ENCODE measurements at places on chromosomes 3 and 15.

GRCh38 chr3:72318504-72319193 lies 529.6 kb downstream of the SHQ1 start:
- peak; percentile 67 for DNase-seq

GRCh38 chr15:51129535-51130188 lies 35.0 kb upstream of the TNFAIP8L3 start:
- no peak for DNase-seq

- no peak for DNase-seq
Observed at GRCh38 chr3:58379351-58380073, 46.8 kb downstream of the PXK start.

- peak; percentile 70 for DNase-seq
Observed at GRCh38 chr15:99435113-99435695, 130.6 kb upstream of the MEF2A start.

DNA sequence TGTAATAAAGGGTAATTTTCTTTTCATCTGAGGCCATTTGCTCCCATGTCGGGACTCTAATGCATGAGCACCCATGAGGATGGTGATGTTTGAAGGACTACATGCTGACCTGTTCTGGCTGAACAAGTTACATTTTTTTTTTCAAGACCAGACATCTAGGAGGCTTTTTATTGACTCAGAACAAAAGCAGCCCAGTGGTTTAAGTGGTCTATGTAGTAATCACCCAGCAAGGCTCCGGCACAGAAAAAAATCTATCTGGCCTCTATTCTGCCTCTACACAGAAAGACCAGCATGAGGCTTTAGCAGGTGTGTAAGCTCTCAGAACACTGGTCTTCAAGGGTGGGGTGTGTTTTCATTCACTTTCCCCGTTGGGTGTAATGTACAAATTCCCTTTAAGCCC lies 95.1 kb upstream of the ZBED2 start:
- no peak for DNase-seq

- no peak for DNase-seq
Observed at GRCh38 chr3:189779166-189779565, 148.0 kb downstream of the TP63 start.

DNA sequence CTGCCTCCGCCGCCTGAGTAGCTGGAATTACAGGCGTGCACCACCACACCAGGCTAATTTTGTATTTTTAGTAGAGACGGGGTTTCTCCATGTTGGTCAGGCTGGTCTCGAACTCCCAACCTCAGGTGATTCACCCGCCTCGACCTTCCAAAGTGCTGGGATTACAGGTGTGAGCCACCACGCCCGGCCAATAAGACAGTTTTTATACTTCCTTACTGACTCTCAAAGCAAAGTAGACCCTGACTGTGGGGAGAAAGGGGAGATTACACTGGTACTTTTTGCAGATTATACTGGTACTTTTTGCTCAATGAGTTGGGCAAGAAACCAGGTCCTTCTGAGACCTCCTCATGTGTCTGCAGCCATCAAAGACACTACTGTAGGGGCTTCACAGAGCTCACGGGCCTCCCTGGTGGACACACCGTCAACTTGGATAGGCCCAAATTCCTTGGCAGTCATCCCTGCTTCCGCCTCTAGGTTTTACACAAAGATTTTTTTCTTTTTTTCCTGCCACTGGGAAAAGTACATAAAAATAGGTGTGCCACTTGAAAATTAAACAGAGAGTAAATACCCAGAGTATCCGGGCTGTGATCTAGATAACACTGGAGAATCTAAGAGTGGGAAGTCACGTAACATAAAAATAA lies 143.3 kb upstream of the WNT5A start:
- peak; percentile 58 for DNase-seq

- peak; percentile 98 for DNase-seq
Observed at GRCh38 chr15:59372352-59373211, at the start of gene MYO1E. Gene MYO1E (minus strand): TSS chr15:59372871. CDS start chr15:59372500, 371 bp downstream.

DNA sequence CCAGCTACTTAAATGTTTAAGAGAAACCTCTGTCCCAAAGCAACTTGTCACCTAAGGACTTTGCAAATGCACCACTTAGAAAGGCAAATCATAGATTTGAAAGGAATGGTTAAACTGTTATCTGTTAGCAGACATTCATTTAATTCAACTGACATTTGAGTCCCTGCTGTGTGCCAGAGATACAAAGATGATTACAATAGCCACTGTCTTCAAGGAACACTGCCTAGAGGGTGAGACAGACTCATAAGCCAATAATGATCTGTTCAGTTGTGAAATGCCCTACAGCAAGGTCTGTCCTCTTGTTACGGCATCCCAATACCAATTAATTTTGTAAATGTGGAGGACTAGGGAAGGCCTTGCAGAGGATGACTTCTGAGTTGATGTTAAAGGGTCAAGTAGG lies 113.1 kb downstream of the ATG7 start:
- no peak for DNase-seq

- DNase-seq: no peak
Observed at GRCh38 chr15:62469874-62470688, 305.0 kb upstream of the C2CD4B start.

GRCh38 chr15:72229076-72229946 lies 1.7 kb downstream of the PKM start:
- peak; percentile 76 for DNase-seq

DNA sequence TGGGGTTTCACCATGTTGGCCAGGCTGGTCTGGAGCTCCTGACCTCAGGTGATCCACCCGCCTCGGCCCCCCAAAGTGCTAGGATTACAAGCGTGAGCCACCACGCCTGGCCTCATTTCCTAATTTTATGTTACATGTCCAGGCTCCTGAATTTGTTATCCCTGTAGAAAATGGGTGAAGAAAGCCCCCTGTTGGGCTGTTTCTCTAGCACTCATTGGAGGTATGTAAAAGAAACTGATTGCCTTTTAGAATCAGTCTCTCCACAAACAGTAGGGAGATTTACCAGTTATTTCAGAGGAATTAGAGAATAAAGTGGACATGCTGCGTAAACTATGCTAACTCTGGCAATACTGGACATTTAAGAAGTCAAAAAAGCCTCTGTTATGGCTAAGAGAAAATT lies 364.1 kb upstream of the TBL1XR1 start:
- DNase-seq: no peak

DNA sequence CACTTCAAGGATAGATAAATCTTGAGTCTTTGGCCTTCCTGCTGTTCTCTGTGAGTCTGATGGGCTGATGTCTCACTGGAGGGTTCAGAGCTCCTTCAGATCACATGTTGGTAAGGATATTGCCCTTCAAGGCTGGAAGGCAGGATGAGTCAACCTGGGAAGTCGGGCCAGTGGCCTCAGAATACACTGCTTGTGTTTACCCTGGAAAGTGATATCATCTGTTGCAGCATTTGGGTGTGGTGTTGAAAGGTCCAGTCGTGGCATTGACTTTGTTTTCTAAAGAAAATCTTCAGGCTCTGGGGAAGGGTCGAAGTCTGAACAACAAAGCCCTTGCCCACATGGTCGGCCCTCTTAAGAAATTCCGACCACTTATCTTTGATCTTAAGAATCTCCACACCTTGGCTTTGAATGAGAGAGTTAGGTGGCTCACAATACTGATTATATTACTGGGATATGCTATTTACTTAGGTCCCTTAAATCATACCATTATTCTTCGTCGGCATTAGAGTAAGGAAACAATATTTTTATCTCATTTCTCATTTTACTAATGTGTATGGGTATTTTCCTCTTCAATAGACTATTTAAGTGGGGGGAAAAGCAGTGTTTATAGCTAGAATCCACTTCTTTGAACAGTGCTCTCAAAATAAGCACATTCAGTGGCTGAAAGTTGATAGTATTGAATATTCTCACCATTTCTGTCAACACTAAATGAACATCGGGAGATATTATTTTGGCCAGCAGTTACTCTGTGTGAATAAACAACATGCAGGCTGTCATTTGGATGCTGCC lies 303.9 kb upstream of the RASGRP1 start:
- DNase-seq: peak; percentile 75

DNA sequence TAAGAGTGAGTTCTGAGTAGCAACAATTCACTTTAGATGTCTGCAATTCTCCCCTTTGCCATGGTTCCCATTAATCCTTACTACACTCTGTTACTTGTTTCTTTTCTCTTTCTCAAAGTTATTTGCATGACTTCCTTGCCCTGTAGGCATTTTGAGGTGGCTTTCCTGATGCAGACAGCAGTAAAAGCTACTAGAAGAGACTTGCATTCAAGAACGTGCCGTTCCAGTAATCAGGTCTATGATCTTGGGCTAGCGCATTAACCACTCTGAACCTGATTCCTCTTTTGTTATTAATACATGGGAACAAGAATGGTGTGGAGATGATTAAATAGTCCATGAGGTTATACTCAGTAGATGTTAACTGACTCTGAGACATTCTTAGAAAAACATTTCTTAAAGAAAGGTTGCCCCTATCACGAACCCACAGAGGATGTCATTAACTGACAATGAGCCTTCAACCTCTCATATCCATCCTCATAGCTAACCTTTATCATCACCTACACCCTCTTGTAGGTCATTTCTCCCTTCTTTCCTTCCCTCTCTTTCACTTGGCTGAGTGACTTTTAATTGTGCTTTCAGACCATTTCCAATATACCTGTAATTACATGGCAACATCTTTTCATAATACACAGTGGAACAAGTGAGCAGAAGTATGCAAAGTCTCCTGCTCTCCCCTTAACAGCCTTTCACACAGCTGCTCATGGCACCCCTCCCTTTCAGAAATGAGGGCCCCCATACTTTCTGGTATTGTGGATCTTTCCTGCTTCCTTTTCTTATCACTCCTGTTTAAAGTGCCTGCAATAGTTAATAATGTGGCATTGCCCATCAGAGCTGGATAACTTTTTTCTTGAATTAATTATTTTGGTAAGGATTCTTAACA lies 175.9 kb downstream of the CHST2 start:
- DNase-seq: no peak

- no peak for DNase-seq
Observed at GRCh38 chr3:9638939-9639338, 10.4 kb upstream of the MTMR14 start.

DNA sequence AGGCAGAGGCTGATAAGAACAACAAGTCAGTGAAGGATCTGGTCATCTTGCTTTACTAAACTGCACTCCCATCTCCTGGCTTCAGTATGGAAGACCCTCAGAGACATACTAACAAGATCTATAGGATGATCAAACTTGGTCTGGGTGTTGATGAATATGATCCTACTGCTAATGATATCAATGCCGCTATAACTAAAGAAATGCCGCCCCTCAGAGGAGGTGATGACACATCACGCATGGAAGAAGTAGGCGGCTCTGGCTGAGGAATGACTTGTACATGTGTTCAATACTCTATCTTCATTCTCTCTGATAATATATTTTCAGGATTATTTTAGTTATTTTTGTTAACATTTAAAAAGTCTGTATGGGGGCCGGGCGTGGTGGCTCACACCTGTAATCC lies 17.5 kb upstream of the EIF2B5 start:
- no peak for DNase-seq

DNA sequence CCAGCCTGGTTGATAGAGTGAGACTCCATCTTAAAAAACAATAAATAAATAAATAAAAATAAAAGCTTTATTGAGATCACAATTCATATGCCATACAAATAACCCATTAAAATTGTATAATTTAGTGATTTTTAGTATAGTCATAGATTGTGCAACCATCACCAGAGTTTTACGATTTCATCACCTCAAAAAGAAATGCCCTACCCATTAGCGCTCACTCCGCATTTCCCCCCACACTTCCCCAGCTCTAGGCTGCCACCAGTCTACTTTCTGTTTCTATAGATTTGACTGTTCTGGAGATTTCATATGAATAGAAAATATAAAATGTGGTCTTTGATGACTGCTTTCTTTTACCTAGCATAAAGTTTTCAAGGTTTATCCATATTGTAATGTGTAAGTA lies 57.0 kb downstream of the ARHGEF26 start:
- no peak for DNase-seq
